ENCODE measurements at places on chromosomes 2 and 18. TPM values are rescaled to one million over a fixed set of nuclear protein-coding genes. Genes with fewer than 3 reads are reported as not detected.
A peak's percentile ranks its signal among the peaks of the same experiment; 100 is the strongest.

DNA sequence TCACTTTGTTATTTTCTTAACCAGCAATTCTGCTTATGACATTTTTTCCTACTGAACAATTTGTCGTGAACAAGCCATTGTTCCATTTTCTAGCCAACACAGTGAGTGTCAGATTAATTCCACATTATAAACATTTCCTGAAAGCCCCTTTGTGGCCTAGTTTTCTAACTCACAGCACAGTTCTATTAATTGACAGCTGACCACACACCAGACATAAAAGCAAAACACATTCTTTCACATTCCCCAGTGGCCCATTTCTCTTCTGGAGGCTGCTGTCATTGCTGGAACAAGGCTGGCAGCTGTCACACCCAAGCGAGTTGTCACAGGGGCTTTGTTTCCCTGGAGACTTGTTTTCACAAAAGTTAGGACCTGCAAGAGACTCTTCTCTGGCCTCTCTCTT, 50.7 kb downstream of the RNF152 start:
- DNase-seq: no peak

DNA sequence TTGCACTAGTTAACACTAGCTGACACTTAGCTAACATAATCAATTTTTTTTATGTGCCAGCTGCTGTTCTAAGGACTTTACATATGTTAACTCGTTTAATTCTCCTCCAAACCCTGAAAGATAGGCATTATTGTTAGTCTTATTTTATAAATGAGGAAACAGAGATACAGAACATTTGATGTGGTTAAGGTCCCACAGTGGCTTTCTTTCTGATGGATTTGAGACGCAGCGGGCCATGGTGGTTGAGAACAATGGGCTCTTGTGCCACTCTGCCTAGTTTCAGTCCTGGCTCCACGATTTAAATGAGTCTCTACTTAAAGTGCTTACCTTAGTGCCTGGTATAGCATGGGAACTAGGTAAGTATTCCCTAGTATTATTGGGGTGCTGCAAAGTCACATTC, 201.9 kb upstream of the SPRED2 start:
- DNase-seq: no peak

GRCh38 chr2:137947032-137947727, 17.1 kb upstream of the HNMT start:
- DNase-seq: no peak

DNA sequence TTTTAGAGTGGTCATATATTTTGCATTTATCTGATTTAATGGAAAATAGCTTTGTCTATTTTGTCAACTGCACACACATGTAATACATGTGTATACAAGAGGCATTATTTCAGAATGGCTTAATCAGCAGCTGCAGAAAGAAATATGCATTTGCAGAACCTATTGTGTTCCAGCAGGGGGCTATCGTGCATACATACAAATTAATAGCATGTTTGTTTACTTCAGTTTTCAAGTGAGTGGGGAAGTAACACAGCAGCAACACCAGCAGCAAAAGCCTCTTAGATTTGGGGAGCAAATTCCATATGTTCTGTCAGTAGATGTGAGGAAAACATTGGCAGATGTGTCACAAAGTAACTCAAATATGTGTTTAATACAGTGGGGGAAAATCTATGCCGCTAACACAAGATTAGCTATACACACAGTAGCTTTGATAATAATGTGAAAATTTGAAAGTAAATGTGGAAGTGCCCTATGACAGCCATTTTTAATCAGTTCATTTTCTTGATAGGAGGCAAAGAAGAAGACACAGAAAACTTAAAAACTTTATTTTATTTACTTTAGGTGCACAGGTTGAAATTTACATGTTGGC, 218.1 kb downstream of the WDR7 start:
- peak; percentile 13 for DNase-seq

The HOXD3 gene
- total RNA-seq: not detected

The C2orf15 gene
- 5.5 TPM for total RNA-seq

The REG3G gene
- total RNA-seq: not detected

The FOXD4L1 gene
- 0.27 TPM for total RNA-seq

The ANKRD30BL gene
- total RNA-seq: 33.8 TPM

Data from cerebellum (tissue), 4 donors.